Activated T-helper 1 cell treated with anti-CD3 and anti-CD28 coated beads, Interleukin-2, amount 50 U/mL, for 16 hours (primary cell): ENCODE measurements at places on chromosomes 2 and 18.

DNA sequence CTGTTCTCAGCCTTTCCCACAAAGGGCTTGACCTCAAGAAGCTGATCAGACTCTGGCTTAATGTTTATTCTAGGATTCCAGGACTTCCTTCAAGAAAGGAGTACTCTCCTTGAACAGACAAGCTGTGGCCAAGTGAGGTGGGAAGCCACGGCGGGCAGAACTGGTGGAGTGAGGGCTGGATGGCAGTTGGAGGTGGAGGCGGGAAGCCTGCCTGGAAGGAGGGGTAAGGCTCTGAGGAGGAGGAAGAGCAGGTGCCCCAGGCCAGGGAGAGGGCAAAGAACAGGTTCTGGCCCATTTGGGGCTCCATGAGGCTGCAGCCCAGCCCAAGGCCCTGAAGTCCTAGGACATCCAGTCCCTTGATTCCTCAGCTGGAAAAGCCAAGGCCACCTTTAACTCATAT, 143.9 kb downstream of the CYP26B1 start:
- DNase-seq: no peak

- DNase-seq: no peak
Measured at GRCh38 chr2:57937456-57937855, 109.2 kb upstream of the VRK2 start.

GRCh38 chr18:36661999-36662398, 166.8 kb downstream of the TPGS2 start:
- DNase-seq: no peak

GRCh38 chr2:175126661-175127060, 41.3 kb downstream of the ATF2 start:
- no peak for DNase-seq

DNA sequence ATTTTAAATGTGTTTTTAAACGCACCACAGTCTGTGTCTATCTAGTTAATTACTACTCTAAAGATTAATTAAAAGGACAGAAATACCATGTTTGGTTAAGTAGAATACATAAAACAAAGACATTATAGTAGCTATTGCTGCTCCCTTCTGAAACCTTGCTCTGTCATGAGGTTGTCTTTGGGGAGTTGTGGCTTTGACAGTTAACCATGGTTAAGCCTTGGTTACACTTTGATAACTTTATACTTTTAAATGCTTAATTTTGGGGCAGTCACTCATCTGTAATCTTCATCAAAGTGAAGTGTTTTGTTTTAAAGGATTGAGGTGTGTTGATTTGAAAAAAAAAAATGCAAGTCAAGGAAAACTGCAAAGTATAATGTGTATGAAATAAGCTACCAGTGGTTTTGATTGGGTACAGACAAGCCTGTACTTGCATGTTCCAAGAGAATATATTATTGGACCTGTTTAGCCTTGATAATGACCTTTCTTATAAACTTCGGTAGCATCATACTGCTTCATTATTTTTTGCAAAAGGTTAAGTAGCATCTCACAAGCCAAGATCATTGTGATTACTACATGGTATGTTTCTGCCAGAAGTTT, 29.8 kb upstream of the TBR1 start:
- DNase-seq: no peak

DNA sequence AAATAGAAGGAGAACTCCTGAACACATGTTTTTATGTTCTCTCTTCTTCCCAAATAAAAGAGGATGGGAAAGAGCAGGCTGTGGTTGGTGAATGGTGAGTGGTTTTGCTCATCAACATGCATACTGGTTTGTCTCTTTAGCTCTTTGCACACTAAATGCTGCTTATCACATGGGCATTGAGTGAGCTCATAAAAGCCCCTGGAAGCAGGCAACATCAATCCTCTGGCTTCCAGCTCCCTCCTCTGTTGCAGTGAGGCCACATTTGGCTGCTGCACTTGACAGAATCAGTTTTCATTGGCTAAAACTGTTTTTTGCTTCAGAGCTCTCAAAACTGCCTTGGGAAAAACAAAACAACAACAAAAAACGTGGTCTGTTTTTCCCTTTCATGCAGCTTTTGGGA, 1308.2 kb upstream of the NRXN1 start:
- DNase-seq: no peak

DNA sequence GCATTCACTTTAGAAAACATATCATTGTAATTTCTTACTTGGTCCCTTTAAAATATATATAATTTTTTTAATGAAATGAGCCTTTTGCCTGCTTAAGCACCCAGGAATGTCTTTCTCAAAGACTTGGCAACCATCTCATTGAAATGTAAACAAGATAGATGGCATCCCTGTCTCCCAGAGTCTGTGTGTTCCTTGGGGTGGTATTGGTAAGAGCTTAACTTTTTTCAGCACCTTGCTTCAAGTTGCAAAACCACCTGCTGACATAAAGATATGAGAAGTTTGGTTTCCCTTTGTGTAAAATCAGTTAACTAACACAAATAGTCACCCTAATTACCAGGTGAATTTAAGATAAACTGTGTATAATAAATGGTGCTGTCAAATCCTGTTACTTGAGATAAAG, 266.9 kb downstream of the DSC3 start:
- no peak for DNase-seq

DNA sequence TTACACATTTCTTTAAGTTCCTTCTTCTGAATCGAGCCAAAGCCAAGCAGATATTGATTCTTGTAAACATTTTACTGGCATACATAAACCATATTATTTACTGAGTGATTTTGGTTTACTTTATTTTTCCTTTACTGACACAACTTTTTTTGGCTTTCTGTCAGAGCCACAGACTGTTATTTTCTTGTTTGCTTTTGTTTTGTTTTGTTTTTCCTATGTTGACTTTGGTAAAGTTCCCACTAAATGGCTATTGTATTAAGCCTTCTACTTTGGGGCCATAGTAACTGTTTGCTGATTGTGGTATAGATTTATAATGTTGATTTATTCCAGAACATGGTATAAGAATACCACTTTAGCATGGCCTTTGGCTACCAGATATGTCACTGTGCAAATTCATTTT, 419.4 kb downstream of the DCDC2C start:
- no peak for DNase-seq

GRCh38 chr2:60469536-60470317, 83.7 kb downstream of the BCL11A start:
- DNase-seq: no peak

DNA sequence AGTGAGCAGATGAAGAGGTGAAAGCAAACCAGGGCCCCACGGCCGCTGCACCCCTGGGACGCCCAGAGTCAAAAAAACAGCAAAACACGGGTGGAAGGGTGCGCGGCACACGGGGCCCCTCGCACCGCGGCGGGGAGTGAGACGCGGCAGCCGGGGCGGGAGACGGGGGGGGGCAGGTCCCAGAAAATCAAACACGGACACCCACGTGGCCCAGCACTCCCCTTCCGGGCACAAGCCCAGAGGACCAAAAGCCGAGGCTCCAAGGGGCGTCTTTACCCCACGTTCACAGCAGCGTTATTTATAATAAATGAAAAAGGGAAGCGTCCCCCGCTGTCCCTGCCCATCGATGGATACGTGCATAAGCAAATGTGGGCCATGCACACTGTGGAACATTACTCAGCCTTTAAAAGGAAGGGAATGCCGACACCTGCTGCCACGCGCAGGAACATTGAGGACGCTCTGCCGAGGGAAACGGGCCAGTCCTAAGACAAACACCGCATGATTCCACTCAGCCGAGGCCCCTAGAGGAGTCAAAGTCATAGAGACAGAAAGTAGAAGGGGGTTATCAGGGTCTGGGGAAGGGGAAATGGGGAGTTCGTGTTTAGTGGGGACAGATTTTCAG, 677 bp upstream of the COPS9 start:
- no peak for DNase-seq

GRCh38 chr18:31227497-31228229, 65.0 kb upstream of the DSC1 start:
- DNase-seq: no peak

GRCh38 chr2:219278655-219279150, 463 bp upstream of the DNAJB2 start:
- DNase-seq: no peak

DNA sequence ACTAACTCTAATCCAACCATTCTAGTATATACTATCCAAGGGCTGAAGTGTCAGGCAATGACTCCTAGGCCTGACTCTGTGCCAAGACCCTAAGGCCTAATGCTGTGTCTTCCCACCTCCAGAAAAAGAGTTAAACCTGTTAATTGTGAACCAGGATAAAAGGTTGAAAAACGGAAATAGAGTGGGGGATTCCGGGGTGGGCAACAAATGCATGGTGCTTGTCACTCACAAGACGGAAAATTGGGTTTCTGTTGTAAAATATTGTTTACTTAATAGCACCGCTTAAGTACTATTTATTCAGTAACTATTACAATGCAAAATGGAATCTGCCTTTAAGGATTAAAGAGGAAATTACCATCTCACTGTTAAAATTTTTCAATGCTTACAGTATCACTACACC, 3.2 kb downstream of the STK17B start:
- no peak for DNase-seq

GRCh38 chr18:74589021-74589420, 8.6 kb upstream of the ZNF407 start:
- DNase-seq: no peak

DNA sequence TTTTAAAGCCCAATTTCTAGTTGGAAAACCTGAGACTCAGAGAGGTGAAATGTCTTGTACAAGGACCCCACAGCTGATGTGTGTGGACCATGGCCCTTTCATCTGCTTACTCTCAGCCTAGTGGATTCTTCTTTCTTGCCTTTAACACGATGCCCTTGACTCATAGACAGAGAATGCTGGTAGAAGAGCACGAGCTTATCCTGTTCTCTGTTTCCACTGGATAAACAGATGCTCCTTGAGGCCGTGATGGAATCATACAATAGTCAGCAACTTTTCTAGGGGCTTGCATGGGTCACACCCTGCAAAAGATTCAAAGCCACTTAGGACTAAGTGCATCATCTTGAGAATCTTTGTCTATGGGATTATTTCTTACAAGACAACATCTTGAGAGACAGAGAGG, 50.9 kb downstream of the MYCN start:
- no peak for DNase-seq

GRCh38 chr18:54528942-54529376, 62.1 kb upstream of the DYNAP start:
- no peak for DNase-seq

DNA sequence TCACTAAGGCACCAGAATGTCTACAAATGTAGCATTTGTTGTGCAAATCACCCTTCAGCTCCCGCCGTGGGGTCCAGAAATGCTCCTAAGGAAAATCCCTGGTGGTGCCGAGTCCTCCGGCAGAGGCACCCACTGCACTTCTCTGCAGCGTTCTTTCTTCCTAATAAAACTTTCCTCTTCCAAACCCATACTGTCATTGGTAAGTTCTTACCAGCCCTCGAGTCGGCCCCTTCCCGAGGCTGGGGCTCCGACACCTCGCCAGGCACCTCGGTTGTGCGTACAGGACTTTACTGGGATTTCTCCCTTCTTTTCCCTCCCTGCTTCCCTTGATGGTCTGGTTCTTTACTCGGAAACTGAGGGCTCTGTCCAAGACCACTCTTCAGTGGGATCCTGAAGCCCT, 10.3 kb upstream of the AGXT start:
- DNase-seq: no peak

DNA sequence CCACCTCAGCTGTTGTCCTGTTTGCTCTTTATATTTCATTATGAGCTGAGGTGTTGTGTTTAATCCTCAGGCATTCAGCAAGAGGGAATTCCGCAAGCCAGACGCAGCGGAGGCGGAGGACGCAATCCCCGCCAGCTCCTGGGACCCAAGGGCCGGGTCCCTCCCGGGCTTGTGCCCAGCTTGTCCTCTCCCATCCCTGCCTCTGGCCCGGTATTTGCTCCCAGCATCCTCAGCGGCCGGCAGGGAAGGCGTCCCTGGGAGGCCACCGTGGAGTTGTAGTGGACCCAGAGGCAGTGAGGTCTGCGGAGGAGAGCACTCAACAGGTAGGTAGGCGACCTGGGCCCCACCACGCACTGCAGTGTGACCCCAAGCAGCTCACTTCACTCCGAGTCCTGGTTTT, 42.5 kb upstream of the FOSL2 start:
- no peak for DNase-seq
